ENCODE measurements at places on chromosomes 5 and 9.

DNA sequence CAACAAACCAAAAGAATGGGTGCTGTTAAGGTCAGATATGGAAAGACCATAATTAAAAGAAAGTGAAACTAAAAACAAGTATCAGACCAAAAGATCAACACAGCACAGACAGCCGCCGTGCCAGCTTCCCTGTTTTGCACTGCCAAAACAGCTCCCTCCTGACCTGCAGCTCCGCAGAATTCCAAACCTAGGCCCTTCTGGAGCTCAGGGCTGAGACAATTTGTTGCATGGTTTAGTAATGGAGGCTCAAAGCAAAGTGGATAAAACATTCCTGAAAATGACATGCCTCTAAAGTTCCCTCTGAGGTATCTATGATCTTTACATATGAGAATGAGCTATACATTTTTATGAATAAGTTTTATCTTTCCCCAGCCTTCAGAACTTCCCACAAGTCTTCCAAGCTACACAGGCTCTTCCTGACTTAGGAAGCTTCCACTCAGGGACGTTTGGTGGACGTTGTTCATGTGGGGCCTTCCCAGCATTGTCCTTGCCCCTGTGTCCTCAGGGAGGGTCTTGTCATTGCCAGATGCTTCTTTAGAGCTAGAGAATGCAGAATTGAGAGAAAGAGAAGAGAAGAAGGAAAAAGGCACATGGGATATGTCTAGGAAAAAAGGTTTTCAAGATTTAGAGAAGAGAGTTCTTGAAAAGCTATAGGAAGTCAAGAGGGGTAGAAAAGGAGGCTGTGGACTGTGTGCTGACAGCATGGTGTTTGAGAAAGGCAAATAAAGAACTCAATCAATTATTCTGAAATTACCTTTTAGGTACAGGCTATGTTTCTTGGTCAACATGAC lies 28.4 kb upstream of the SSBP2 start:
- DNase-seq, result no peak

- DNase-seq, result no peak
Measured at GRCh38 chr9:84481231-84481630, 140.7 kb upstream of the SLC28A3 start.

DNA sequence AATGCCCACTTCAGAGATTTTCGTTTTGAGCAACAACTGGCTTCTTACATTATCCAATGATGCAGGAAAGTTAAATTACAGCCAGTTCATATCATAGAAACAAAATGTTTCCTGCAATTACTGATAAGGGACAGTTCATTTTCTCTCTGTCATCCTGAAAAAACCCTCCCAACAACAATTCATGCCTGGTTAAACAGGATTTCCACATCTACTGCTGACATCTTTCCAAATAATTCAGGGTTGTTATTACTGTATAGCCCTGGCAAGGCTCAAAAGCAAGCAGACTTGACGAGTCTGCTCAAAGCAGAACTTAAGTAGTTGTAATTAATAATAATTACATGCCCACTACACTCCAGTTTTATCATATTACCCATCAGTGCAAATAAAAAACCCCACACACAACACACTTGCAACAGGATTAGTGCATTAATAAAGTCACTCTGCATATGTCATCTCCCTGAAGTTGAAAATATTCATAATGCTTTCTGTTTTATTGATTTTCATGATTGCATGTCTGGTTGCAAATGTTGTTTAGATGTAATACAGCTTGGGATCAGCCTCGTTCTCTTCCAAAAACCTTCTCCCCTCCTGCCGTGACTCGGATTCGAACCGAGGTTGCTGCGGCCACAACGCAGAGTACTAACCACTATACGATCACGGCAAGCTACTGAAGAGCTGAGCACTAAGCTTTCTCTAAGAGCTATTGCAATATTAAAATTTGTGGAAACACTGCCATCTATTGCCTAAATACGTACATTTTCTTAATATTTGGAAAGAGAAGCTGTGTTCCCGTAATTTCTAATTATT lies 119.6 kb upstream of the NFIB start:
- no peak for DNase-seq

GRCh38 chr9:115374724-115375268 lies 256.8 kb upstream of the TNC start:
- no peak for DNase-seq

DNA sequence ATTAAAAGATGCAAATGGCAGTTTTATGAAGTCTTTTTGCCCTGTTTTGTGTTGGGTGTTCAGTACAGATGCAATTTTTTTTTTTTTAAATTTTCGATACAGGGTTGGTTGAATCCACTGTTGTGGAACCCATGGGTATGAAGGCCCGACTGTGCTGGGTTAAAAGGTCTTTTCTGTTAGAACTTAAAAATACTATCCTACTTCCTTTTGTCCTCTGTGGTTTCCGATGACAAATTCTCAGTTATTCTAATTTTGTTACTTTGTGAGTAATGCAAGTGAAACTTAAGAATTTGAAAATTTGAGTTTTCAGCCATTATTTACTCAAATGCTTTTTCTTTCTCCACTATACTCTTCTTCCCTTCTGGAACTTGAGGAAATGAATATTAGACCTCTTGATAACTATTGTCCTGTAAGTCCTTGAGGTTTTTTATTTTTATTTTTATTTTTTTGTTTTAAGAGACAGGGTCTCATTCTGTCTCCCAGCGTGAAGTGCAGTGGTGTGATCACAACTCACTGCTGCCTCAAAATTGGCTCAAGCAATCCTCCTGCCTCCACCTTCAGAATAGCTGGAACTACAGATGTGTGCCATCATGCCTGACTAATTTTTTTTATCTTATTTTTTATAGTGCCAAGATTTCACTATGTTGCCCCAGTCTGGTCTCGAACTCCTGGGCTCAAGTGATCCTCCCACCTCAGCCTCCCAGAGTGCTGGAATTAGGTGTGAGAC lies 67.5 kb downstream of the ZCCHC7 start:
- no peak for DNase-seq

- no peak for DNase-seq
Measured at GRCh38 chr9:82036086-82036485, 47.5 kb downstream of the SPATA31D1 start.

DNA sequence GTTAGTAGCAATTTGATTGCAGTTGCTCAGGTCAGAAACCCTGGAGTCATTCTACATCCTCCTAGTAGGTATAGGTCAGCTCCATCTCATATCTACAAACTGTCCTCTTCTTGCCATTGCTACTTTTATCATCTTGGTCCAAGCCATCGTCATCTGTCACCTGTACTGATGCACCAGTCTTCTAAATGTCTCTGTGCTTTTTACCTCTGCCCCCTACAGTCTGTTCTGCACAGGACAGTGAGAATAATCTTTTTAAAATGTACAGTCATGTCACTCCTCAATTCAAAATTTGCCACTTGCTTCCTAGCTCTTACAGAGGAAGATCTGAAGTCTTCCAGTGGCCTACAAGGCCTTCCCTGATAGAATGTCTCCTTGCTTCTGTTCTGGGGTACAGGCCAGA lies 6.8 kb downstream of the NNT start:
- no peak for DNase-seq

- no peak for DNase-seq
Measured at GRCh38 chr5:126416266-126416925, 6.8 kb upstream of the GRAMD2B start.

GRCh38 chr5:55575815-55576583 lies 41.2 kb upstream of the PLPP1 start:
- peak; percentile 21 for DNase-seq

DNA sequence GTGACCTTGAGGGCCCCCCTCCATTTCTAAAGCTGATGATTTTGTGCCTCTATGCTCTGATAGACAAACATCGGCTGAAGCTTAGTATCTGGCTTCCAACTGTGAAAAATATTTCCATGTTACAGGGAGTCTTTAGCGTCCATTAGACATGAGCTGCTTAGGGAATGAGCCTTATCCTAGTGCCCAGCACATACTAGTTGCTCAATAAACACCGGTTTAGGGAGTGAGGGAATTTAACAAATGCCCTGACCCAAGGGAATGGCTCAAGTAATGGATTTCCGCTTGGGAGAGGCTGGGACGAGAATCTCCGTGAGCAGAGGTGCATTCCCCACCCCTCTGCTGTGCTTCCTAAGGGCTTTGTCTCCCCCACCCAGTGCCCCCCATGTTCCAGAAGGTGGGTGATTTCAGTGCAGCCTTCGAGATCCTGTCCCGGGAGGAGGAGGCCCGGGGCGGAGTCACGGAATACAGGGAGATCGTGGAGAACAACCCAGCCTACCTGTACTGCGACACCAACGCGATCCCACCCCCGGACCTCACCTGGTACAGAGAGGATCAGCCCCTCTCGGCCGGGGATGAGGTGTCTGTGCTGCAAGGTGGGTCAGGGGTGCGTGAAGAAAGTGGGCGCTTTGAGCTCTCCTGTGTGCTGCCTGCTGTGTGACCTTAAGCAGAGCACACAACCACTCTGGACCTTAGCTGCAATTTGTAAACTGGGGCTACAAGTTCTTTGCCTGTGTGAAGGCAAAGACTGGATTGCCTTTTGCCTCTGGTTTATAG lies 65.7 kb upstream of the ASS1 start:
- DNase-seq, result no peak

- DNase-seq, result no peak
Measured at GRCh38 chr5:44233691-44234090, 155.5 kb downstream of the FGF10 start.

- DNase-seq, result no peak
Measured at GRCh38 chr5:7762267-7762666, 88.7 kb downstream of the CFAP90 start.

- DNase-seq, result no peak
Measured at GRCh38 chr5:78610163-78610583, 38.4 kb downstream of the LHFPL2 start.

DNA sequence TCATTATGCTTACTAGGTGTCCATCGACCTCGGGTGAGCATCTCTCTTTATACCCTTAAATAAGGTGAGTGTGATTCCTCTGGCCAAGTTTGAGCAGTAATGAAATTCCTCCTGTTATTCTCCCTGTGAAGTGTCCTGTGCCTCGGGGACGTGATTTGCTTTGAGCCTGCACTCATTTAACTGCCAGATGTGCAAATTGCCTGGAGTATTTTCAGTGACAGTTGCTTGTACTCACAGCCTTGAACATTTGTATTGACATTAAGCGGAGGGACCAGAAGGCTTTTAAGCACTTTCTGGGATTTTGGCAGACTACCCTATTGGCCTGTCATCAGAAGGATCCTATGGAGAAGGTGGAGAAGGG lies 126.9 kb downstream of the DOCK2 start:
- no peak for DNase-seq

DNA sequence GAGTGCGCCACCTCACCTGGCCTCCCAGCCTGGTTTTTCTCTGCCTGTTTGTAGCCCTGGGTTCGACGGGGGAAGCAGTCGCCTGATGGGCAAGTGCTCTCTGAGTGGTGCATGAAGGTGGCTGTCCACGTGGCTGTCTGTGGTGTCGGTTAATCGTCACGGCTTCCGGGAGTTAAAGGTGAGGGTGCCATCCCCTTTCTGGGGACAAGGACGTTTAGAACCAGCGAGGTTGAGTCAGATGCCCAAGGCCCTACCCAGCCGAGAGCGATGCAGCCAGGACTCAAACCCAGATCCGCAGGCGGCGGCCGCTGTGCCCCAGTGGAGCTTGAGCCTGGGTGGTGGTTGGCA lies 47.7 kb downstream of the RXRA start:
- DNase-seq, result no peak

DNA sequence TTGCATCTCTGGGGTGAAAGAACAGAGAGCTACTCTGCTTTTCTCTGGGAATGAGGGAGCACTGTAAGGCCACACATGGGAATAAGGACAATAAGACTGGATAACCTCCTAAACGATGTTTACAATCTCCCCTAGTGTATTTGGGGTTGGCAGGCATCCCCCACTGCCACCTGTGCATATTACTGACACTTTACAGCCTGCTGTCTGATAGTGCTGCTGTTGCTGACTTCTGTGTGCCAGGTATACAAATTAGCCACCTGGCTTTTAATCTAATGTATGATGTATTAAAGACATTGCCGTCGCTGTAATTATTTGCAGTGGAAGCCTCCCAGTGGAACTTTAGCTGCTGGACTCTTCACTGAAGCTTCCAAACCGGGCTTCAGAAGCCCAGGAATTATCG lies 4.4 kb upstream of the SHISAL2B start:
- DNase-seq, result no peak

DNA sequence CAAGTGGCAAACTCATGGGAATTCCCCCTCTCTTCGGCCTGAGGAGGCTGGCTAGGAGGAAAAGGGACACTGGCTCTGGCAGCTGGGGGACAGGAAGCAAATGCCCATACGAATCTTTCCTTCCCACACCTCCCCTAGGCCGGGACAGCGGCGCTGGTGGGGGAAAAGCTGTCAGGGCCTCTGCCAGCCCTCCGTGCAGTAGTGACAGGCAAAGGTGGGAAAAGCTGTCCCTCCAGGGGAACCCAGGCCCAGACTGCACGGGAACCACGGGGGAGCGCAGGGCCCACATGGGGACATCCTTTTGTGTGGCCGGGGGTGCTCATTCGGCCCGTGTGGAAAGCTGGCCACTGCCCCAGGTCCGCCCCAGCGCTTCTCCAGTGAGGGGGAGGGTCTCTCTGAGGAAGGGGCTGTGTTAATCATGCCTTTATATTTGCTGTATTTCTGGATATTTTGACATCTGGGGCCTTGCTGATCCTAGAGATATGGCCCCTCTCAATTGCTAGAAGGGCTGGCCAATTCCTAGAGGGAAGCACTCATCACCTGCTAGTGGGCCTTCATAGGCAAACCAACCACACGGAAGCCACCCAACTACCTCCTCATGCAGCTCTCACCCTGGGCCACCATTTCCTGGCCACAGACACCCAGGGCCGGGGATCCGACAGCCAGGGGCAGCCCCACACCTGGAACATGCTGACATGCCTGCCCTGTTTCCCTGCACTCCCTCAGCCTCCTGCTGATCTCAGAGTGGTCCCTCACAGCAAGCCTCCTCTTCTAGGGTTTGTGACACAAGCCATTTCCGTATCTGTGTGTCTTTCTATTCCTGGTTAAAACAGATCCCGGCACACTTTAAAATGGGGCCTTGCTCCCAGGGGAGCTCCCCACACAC lies 138.8 kb downstream of the ROR2 start:
- DNase-seq, result no peak

DNA sequence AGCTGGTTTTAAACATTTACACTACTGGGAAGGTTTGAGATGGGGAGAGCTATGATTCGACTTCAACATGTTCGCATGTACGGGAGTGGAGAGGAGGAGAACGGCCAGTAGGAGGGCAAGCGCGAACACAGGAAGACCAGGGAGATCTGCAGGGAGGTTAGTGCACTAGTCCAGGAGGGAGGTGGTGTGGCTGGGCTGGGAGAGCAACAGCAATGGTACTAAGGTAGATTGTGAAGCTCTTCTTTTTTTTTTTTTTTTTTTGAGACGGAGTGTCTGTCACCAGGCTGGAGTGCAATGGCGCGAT lies 16.6 kb downstream of the IER5L start:
- DNase-seq, result no peak

GRCh38 chr5:124859556-124860290 lies 113.3 kb upstream of the ZNF608 start:
- DNase-seq, result no peak

- DNase-seq, result no peak
Measured at GRCh38 chr9:137307255-137308056, 5.4 kb upstream of the NRARP start.
